ENCODE measurements at places on chromosomes 2 and 18. TPM values are rescaled to one million over a fixed set of nuclear protein-coding genes. Genes with fewer than 3 reads are reported as not detected.

DNA sequence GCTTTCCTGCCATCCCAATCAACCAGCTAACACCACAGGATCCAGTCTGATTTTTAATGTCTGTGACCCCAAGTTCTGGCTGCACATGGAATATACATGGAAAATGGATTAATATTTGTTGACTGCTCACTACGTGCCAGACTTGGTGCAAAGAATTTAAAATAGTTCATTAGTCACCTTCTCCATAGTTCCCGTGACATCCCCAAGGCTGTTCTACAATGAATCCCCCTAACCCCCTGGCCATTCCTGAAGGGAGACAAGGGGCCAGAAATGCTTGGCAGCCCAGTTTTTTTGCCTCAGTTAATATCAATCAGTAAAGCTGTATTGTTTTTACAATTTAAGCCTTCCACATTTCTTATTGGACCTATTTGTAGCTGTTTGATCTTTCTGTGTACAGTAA lies 71.0 kb upstream of the ST3GAL5 start:
- no peak for ATAC-seq

- ATAC-seq: no peak
Observed at GRCh38 chr2:240303896-240304745, 131.3 kb upstream of the GPC1 start.

- no peak for ATAC-seq
Observed at GRCh38 chr18:42176599-42176998, 221.6 kb downstream of the PIK3C3 start.

DNA sequence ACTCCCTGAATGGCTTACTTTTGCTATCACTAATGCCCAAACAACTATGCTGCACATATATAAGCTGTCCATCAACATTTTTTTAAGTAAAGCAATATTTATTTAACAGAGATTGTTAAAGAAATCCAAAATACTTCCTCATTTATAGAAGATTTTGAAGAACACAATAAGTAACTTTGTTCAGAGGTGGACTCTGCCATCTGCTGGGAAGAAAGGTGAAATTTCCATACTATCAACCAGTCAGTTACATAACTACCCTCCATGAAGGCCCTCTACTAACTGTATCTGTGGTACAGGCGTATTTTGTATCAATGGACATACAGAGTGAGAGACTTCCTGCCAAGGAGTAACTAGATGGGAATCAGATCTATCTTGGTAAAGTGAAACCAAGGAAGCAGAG lies 106.0 kb downstream of the DTNB start:
- peak; percentile 53 for ATAC-seq

DNA sequence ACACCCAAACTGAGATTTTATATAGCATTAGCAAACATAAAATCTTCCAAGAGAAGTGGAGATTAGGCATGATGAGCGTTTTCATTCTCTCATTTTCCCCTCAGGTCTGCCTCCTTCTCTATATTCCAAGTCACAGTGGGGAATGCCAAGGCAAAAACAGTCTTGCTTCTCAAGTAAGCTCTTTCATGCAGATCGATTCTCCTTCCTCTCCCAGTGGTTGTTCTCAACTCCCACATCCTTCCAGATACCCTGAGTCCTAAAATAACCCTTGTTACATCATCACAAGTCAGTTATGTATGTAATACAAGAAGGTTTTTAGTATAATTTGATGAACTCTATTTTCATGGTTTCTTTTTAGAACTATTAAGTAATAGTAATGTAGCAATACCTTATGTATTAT lies 150.6 kb downstream of the TXNL1 start:
- no peak for ATAC-seq

DNA sequence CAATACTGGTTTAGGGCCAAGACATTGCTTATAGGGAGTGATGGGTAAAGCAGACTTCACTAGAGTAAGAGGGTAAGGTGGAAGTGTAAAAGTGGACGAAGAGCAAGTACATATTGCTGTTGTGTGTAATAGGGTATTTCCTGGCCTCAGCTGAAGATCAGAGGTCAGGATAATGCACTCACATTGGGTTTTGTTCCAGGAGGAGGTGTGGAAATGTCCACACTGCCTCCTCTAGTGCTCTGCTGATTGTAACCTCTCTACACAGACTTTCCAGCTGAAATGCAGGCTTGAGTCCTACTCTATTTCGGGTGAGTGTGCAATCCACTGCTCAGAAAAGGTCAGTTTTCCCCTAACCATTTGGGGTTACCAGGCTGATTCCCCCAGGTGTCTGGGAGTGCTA lies 41.7 kb upstream of the PLA2R1 start:
- ATAC-seq: no peak

DNA sequence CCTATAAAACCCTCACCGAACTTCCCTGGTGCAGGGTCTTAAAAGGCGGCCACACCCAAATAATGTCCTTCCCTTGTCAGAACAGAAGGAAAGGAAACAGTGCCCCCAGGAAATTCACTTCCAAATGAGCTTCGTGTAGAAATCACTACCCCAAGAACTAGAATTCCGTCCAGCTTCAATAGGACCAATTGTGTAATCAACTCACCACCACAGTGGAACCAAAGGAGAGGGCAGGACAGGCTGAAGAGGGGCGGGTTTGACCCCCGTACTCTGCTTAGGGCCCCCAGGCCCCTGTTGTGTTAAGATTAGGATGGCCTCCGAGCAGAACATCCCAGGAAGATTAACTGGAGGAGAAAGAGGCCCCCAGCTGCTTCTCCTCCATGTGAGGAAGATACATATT lies 24.1 kb downstream of the GPR35 start:
- ATAC-seq: no peak

- ATAC-seq: no peak
Observed at GRCh38 chr18:27605107-27605834, 420.2 kb upstream of the CHST9 start.

GRCh38 chr2:108993095-108993937 lies 4.3 kb upstream of the EDAR start:
- no peak for ATAC-seq

- ATAC-seq: no peak
Observed at GRCh38 chr2:137031731-137032130, 266.4 kb downstream of the THSD7B start.

DNA sequence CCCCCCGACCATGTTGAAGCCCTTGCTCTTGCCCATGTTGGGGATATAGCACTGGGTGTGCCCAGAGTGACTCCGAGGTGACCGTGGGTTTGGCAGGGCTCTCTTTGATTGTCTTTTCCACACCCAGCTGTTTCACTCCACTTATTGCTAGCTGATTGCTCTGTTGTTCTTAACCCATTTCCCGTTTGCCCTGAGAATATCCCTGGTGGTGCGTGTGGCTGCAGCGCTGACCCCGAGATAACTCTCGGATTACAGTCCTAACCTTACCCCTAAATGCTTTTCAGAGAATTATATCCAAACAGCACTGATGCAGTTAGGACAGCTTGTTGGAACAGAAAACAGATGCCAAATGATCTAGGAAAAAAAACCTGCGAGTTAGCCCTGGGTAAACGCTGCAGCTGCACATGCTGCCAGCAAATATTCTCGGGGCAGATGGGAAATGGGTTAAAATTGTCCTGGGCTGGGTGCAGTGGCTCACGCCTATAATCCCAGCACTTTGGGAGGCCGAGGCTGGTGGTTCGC lies 34.3 kb upstream of the SNORC start:
- ATAC-seq: no peak

GRCh38 chr2:237300739-237301138 lies 113.2 kb downstream of the COL6A3 start:
- no peak for ATAC-seq

DNA sequence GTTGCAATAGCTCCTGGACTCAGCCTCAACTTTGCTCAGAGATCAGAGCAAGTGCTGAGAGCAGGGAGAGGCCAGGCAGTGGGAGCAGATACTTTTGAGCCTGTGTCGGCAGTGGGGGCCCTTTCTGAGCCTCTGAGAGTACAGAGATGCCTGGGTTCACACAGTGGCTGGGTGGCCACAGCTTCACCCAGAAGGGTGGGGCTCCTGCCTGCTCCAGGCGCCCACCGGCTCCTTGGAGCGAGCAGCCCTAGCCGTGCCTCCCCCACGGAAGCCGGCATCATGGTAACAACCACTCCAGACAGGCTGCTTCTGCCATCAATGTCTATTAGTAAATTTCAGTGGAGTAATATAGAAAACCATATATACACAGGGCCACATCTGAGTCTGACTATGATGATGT lies 619.2 kb upstream of the SETBP1 start:
- no peak for ATAC-seq

- ATAC-seq: no peak
Observed at GRCh38 chr2:32012872-32013271, 2.1 kb upstream of the MEMO1 start.

DNA sequence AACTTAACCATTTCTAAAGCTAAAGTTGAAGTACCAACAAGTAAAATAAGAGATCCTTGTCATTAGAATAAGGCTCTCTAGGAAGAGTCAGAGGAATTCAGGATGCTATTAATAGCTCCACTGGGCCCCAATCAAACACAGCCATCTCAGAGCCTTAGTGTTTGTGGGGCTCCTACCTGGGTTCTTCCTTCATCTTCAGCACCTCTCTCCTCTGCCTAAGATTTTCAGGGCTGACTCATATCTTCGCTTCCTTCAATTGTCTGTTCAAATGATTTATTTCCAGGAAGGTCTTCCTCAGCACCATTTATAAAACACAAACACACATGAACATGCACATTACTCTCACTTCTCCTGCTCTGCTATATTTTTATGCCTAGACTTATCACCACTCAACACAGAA lies 119.5 kb downstream of the COL6A3 start:
- ATAC-seq: no peak

DNA sequence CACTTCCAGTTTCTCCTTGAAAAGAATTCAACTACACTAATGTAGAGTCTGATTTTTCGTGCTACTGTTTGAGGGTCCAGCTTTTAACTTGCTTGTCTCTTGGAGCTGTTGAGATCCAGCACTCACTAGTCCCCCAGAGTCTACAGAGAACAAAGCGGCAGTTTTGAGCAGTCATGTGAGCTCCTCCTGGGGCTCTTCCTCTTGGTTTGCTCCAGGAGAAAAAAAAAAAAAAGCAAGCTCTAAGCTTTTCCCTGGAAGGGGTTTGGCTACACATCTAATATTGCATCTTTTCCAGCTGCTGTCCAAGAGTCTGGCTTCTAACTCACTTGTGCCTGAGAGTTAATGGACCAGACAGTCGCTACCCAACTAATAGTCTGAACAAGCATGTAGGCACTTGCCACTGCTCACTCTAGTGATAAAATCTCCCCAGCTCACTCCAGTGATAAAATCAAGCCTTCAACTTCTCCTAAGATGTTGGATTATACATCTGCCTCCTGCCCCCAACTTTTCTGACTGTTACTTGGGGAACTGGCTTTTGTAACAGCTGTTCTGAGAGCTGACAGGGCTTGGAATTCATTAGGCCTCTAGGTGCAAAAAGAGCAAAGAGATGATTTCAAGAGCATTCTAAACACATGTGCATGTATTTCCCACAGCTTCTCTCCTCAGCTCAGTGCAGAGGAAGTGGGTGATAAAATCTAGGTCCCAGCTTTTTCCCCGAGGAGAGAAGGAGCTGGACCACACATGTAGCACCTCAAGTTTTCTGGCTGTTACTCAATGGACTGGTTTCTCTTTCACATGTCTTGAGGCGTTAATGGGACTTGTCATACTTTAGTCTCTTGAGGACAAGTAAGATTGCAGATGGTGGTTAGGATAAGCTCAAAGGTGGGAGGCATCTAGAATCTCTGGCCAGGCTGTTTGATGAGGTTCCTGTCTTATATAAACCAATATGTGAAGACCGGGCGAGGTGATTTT lies 750.5 kb downstream of the LRP1B start:
- ATAC-seq: no peak

EFHD1 gene
- 0.71 TPM for total RNA-seq

HOXD8 gene
- not detected for total RNA-seq

ONECUT2 gene
- total RNA-seq: 0.52 TPM

Data from activated T-helper 17 cell treated with anti-CD3 and anti-CD28 coated beads, Interleukin-2, amount 50 U/mL, for 72 hours (primary cell).